Suprapubic skin (tissue), 4 donors: ENCODE measurements at places on chromosomes 1 and 21. TPM values are rescaled to one million over a fixed set of nuclear protein-coding genes. Genes with fewer than 3 reads are reported as not detected.
A peak's percentile ranks its signal among the peaks of the same experiment; 100 is the strongest.

The VHLL gene
- not detected for total RNA-seq

The OR6K3 gene
- not detected for total RNA-seq

The RPL11 gene
- 1,200 TPM for total RNA-seq

GRCh38 chr1:22317231-22317919 is 134.3 kb upstream of the ZBTB40 start:
- no peak overlapping the region for H3K27ac ChIP-seq
- peak; percentile 41 for DNase-seq
- no peaks in the 10 kb centered on the region for H3K36me3 ChIP-seq
- no peaks in the 10 kb centered on the region for H3K4me1 ChIP-seq
- H3K4me3 ChIP-seq, result no peak overlapping the region

DNA sequence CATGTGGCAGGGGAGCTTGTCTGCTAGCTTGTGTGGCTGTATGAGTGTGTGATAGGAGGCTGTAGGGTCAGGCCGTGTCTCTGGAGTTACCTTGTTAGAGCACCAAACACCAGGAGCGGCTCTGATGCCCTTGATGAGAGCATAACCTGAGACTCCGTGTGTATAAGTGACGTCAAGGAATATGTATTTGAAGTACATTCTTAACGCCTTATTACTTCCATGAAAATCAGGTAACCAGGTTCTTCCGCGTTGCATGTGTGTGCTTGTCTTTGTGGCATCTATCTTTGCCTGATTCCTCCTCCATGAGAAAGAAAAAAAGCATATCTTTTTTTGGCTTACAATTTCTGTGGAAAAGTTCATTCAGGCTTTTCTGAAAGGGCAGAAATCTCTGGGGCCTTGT is 4.6 kb downstream of the OLFML3 start:
- peaks cover 33% of the 10 kb centered on the region for H3K4me1 ChIP-seq
- peak overlapping the region; percentile 75 for H3K27ac ChIP-seq
- H3K36me3 ChIP-seq, result no peaks in the 10 kb centered on the region
- no peak for DNase-seq
- H3K27me3 ChIP-seq, result no peaks in the 10 kb centered on the region
- peak overlapping the region; percentile 36 for H3K4me3 ChIP-seq

DNA sequence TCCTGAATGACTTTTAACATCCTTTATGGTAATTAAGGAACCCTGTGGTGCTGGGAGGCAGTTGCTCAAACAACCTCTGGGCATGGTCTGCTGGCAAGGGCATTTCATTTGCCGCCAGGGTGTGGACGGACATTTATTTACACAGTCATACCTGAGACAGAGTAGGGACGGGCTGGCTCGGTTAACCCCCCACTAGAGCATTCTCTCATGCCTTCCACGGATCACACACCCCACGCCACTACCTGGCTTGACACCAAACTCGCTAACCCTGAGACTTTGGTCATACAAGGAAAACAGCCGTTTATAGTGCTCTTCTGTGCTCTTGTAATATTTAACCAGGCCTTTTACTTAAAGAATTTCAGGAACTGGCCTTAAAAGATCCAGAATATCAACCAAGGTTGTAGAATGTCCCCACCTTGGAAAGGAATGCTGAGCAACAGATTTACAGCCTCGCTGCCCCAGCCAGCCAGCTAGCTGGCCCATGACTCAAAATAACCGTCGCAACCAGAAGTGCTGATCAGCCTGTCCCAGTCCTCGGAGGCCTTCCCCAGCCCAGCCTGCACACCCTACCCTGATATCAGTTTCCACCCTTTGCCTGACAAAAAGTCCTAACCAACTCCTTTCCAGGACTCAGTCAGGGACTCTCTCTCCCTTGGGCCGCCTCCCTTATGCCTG is 6.5 kb upstream of the PDXK start:
- no peaks in the 10 kb centered on the region for H3K36me3 ChIP-seq
- no peak for DNase-seq
- H3K4me3 ChIP-seq, result no peak overlapping the region
- peak overlapping the region; percentile 49 for H3K27ac ChIP-seq
- peaks cover 13% of the 10 kb centered on the region for H3K4me1 ChIP-seq

GRCh38 chr1:245099401-245099800 is 55.4 kb upstream of the KIF26B start:
- H3K4me1 ChIP-seq, result no peaks in the 10 kb centered on the region
- H3K27me3 ChIP-seq, result no peaks in the 10 kb centered on the region
- H3K4me3 ChIP-seq, result no peak overlapping the region

GRCh38 chr1:55714230-55714629 is 499.1 kb upstream of the USP24 start:
- H3K27me3 ChIP-seq, result no peaks in the 10 kb centered on the region
- H3K4me3 ChIP-seq, result no peak overlapping the region

GRCh38 chr1:99374109-99374508 is 109.8 kb downstream of the PLPPR4 start:
- DNase-seq, result no peak
- no peak overlapping the region for H3K4me3 ChIP-seq
- no peak overlapping the region for H3K27ac ChIP-seq
- no peaks in the 10 kb centered on the region for H3K4me1 ChIP-seq
- H3K36me3 ChIP-seq, result no peaks in the 10 kb centered on the region
- no peaks in the 10 kb centered on the region for H3K27me3 ChIP-seq

GRCh38 chr1:172946814-172947507 is 103.8 kb downstream of the TNFSF18 start:
- no peak for DNase-seq
- peaks cover 6% of the 10 kb centered on the region for H3K4me1 ChIP-seq
- H3K27me3 ChIP-seq, result no peaks in the 10 kb centered on the region
